T-cell (primary cell): ENCODE measurements at places on chromosomes 4 and X.

DNA sequence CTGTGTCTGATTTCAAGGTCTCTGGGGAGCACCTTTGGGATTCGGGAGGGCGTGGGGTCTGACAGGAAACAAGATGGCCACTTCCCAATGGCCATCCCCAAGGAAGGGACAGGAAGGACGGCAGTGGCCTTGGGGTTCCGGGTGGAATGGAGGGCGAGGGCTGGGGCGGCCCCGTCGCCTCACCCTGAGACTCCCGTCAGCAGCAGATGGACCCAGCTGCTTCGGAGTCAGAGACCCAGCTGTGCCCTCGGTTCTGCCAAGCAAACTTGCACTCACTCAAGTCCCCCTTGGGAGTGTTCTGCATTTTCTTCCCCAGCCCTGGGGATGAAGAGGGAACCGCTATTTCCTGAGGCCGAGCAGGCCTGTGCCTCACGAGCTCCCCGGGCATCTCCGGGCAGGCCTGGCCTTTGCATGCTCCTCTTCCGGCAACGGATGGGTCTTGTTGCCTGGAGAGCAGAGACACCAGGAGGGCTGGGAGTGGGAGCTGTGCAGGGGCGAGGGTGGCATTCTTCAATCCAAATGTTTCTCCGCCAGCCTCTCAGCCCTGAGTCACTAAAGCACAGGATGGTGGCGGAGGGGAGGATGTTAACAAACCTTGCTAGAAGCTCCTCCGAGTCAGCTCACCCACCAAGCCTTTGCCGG, 6.8 kb upstream of the DUSP9 start:
- no peak for DNase-seq

DNA sequence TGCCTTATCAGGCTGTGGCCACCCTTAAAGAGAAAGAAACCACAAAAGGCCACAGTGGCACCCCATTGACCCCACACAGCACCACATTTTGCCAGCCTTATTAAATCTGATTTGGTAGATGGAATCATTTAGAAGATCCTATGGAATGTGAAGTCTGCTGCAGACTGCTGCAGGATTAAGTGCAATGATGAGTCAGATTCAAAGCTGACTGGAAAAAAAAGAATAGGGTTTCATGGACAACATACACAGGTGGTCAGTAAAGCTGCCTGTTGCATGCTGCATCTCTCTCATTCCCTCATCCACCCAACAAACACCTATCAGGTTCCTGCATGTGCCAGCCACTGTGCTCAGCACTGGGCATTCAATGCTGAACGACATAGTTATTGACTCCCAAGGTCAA, 56.6 kb downstream of the CHST7 start:
- no peak for DNase-seq

DNA sequence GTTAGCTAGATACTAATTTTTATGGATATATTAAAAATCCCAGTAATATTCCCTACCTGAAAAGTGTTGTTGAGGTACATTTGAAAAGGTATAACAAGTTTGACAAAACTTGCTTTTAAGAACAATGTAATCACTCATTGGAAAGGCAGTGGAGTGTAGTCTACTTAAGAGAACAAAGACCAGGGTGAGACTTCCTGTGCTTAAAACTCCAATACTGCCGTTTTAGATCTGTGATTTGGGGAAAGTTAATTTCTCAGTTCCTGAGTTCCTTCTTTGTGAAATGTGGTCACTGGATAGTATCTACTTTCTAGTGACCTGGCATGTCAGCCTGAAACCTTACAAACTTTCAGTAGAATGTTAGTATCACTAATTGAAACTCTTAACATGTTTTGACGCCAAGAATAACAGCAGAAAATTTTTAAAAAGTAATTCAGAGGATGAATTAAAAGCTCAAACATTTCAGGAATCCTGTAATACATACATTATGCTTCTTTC, 56.8 kb downstream of the PCDH7 start:
- no peak for DNase-seq

- DNase-seq: no peak
Observed at GRCh38 chr4:127586922-127587571, 45.7 kb upstream of the INTU start.

DNA sequence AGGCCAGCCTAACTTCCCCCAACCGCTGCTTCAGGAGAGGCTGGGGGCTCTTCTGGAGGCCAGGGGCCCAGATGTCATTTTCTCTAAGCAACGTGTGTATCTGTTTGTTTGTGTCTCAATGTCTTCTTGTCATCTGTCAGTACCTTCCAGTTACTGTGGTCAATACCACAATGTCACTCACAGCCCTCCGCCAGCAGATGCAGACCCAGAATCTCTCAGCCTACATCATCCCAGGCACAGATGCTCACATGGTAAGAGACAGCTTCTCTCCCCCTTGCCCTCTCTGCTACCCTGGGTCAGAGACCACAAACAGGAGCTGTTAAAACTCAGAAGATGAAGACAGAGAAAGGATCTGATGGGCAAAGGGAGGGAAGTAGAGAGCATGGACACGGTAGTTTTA, 5.0 kb downstream of the XPNPEP2 start:
- no peak for DNase-seq

DNA sequence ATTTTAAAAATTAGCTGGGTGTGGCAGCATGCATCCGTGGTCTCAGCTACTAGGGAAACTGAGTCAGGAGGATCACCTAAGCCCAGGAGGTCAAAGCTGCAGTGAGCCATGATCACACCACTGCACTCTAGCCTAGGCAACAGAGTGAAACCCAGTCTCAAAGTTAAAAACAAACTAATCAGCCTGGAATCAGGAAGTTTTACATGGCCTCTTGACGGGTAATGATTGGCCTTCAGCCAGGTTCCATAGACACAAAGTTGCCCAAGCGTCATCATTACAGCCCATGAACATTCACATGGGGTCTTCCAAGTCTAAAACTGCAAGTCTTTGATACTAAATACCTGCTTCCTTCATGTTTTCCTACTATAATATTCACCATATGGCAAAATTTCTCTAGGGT, 10.0 kb upstream of the RGN start:
- DNase-seq: no peak

GRCh38 chr4:54265366-54265765, 36.3 kb downstream of the PDGFRA start:
- DNase-seq: no peak

DNA sequence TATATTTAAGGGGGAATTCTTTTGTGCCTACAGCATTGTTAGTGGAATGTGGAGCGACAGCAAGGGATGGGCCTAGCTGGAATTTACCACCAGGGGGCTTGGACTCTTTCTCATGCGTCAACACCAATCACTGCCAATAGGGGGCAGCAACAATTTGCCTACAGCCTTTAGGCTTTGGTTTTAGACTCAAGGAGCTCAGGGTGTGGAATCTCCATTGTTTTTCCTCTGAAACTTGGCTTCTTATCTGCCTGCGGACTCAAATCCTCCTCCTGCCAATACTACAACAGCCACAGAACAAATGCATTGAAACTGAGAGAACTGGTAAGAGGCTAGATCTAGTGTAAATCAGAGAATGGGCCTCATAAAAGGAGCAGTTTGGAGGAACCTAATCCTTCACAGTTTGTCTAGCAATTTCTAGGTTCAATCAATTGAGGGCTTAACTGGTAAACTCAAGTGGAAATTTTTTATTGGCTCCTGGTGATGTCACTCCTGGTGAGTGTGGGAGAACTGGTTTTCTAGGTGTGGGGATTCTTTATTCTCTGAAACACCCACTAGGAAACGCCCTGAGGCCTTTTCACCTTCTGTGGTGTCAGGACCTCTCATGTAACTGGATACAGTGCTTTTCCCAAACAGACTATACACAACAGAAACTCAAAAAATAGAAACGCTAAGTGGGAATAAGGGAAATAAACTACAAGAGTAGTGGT, 27.9 kb upstream of the TMSB4X start:
- peak; percentile 59 for DNase-seq

DNA sequence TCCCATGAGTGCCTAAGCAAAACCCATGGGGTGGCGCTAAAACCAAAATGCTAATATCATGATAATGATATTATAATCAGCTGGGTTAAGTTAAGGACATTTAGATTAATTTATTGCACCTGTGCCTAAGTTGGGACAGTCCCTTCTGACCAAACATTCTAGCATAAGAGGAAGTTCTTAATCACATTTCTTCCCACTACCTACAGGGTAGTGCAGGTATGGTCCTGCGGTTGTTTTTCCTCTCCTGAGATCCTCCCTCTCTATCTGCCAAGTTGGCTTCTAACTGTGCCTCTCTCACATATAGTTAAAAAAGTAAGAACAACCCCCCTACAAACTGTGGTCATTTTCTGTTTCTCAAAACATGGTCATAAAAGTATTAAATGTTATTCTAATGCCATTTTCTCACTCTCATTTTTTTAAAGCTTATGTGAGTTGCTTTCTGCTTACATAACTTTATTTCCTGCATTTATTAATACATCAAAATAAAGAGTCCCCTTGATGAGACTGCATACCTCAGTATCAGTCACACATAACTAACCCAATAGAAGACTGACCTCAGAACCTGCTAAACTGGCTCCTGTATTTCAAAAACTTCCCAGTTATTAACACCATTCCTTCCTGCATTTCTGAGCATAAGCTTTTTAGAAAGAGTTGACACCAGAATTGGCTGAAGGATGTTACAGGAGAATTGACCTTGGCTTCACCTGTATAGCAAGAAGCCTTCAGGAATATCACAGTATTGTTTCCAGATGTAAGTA, 1332.5 kb downstream of the FSTL5 start:
- no peak for DNase-seq

- no peak for DNase-seq
Observed at GRCh38 chr4:133059117-133059516, 90.0 kb upstream of the PCDH10 start.

DNA sequence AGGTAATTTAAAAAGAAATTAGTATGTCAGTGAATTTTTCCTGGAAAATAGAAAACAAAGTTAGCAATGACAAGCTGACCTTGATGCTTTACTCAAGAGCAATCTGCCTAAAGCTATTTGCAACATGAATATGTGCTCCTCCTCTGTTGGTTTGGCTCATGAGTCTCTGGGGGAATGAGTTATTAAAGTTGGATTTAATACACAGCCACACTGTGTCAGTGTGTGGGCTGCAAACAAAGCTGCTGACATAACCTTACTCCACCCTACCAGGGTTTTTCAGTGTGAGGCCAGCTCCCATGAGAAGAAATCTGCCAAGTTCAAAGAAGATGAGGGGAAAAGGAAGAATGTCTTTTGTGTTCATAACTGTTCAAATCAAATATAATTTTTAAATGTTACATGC, 280.5 kb downstream of the TLL1 start:
- no peak for DNase-seq

DNA sequence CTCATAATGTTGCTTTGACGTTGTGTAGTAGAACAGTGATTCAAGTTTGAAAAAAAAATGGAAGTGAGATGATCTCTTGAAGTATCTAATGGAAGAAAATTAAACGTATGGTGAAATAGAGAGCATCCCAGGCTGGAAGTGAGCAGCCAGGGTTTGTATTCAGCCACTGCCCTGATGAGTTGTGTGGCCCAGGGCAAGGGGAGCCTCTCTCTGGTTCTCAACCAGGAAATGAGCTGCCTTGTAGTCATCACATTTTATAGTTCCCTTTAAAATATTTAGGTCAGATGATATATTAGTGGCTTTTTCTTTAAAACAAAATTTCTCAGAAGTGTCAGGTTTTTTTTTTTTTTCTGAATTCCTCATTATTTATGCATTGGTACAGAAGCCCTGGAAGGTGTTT, 150.3 kb downstream of the GPAT3 start:
- DNase-seq: no peak

DNA sequence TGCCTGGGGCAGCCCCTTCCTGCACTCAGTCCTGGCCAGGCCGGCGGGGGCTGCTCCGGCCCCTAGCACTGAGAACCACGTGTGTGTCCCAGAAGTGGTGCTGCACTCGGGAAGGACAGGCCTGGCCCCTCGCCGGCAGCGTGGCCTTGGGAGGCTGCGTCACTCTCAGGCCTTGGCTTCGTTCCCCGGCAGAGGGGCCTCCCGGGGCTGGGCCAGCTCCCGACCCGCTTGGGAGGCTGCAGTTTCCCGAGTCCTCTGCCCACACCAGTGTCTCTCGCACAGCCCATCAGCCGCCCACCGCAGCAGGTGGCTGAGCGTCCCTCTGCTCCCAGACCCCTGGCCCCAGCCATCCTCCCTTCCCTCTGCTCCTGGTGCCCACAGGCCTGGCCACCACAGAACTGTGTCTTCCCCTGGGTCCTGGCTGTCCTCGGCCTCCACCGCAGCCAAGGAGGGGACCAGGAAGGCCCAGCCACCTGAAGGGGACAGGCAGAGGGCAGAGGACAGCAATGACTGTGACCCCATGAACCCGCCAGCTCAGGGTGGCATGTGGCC, 10.9 kb upstream of the CPLX1 start:
- DNase-seq: no peak

GRCh38 chrX:50003927-50004326, 81.5 kb downstream of the CLCN5 start:
- DNase-seq: no peak

DNA sequence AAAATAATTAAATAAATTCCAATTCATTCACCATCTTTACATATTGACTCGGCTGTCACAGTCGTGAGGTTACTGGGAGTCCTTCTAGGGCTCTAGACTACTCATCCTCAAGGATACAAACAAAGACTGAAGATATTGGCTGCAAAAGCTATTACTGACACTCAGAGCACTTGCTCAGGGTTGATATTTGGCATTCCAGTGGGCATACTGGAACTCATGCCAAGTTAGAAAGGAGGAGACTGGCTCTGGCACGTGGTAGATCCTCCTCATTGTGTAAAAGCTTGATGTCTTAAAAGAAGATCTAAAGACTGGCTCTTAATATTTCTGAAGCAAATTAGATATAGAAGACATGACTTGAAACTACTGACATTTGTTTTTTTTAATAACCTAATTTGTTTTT, 172.7 kb downstream of the GPM6A start:
- DNase-seq: no peak

DNA sequence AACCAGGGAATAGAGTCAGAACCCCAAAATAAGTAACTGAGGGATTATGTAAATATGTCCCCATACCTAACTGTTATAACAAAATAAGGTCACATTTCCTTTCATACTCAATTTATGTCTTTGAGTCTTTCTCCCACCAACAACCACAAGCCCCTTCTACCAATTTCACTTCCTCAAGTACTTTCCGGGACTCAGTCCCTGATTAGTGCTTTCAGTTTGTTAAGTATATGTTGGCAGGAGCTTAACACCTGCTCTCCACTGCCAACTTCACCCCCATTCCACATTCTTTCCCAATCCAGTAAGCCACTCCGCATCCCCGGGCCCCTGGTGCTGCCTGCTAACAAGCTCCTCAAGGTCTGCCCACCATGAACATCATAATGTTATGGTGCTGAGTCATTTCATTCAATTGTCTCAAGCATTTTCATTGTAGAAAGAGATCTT, 71.3 kb upstream of the SPRY1 start:
- no peak for DNase-seq
